ENCODE measurements at places on chromosomes 5 and 9.

GRCh38 chr5:134600600-134600999, 32.0 kb downstream of the SAR1B start:
- DNase-seq: no peak

DNA sequence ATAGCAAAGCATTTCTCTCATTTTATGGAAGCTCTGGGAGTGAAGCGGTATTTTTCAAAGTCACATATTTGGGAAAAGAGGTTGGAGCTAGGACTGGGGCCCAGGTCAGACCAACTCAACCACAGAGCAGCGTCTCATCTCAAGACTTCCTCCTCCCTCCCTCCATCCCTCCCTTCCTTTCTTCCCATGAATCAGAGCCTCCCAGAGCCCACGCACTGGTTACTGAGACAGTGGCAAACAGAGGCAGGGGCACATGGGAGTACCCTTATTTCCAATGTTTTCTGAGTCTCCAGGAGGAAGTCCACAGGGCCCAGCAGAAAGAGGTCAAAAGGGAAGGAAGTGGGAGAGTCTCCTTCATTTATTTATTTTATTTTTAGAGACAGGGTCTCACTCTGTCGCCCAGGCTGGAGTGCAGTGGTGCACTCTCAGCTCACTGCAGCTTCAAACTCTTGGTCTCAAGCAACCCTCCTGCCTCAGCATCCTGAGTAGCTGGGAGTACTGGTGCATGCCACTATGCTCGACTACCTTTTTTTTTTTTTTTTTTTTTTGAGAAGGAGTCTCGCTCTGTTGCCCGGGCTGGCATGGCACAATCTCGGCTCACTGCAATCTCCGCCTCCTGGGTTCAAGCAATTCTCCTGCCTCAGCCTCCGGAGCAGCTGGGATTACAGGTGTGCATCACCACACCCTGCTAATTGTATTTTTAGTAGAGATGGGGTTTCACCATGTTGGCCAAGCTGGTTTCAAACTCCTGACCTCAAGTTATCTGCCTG, 52.5 kb upstream of the CDKN2AIPNL start:
- DNase-seq: no peak

GRCh38 chr5:134949316-134949715, 18.4 kb upstream of the CATSPER3 start:
- no peak for DNase-seq

- no peak for DNase-seq
Observed at GRCh38 chr5:72101828-72102227, 5.4 kb upstream of the MAP1B start.

- no peak for DNase-seq
Observed at GRCh38 chr5:50667023-50667652, 701 bp downstream of the PARP8 start.

DNA sequence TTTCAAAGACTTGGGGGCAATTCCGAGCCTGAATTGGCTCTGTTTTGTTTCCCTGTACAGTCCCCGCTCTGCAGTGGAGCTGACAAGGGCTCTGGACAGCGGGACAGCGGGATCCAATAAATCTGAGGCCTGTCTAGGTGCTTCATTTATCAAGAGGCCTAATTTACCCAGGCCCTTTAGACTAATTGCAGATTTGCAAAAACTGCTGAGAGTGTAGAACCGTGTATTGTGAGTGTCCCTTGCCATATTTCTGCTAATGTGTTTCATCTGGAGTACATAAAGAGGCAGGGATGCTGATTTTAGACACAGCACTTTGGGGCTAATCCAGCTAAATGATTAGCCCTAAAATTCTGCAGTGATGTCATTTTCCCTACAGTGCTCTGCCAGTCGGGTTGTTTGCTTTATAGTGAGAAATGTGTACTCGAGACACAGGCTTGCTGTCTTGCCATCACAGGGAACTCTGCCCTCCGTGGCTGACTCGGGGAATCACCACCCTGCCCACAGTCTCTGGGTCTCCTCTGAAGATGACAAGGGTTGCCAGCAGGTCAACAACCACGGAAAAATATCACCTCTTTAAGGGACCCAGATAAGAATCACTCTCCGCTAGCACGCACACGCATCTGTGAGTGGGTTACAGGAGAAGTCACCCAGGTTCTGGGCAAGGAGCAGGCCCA, 592.0 kb downstream of the BNC2 start:
- DNase-seq: no peak

DNA sequence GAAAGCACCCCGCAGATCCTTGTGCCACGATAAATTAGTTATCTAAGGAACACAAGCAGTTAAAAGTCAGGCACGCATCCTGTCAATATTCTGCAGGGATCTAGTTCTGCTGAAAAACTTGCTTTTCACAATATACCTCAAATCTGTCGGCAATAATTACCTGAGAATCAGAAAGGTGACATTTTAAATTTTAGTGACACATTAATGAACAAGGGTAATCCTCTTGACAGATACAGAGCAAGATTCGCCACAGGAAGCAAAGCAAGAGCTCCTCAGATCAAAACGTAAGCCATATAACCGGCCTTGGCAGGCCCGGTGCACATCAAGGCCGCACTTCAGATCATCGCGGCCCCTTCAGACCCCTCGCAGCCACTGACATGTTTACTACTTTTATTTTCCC, 185.7 kb downstream of the ATPSCKMT start:
- no peak for DNase-seq

DNA sequence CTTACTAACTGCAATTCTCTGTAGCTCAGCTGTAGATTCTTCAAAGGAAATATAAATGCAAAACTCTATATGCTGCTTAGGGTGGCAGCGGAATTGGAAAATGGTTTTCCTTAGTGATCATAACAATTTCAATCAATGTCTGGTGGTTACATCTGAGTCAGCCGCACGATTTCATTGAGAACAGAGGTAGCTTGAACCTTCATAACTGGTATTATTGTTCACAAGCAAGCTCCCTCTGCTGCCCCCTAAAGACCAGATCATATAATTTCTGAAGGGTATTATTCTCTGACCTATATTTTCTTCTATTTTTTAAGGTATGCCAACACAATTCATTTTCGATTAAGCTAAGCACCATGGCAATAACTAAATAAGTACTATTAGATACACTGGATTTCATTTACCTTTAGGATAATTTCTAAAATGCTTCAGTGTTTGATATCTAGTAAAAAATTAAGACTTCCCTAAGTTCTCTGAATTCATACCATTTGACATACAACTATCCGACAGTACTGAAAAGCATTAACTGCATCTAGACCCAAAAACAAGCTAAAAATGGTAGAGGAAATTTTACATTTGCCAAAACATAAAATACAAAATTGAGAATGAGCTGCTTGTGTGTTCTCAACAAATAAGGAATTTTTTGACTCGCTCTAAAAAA, 181.1 kb upstream of the SPEF2 start:
- DNase-seq: no peak

- DNase-seq: no peak
Observed at GRCh38 chr5:148540647-148541046, 113.7 kb downstream of the HTR4 start.

DNA sequence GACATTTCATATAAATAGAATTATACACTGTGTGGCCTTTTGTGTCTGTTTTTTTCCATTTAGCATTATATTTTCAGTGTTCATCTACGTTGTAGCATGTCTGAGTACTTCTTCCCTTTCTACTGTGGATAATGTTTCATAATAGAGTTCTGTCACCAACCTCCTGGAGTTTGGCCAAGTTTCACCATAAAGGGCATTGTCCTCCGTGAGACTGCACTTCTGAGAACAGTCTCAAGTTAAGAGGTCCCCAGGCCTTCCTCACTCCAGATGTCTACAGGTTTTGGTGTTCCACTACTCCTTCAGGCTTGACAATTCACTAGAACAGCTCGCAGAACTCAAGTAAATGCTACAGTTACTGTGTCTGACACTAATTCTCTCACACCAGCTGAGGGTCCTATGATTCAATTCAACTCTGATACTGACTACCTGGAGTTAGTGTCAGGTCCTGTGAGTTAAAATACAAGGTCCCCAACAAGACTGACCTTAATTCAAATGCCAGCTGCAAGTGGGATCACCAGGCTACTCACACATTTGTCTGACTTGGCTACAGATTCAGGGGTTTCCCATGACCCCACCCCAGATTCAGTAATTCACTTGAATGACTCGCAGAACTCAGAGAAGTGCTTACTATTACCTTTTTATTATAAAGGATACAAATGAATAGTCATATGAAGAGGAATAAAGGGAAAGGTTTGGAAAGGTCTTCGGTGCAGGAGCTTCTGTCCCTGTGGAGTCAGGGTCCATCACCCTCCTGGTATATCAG, 31.1 kb downstream of the SLC35A4 start:
- DNase-seq: no peak

DNA sequence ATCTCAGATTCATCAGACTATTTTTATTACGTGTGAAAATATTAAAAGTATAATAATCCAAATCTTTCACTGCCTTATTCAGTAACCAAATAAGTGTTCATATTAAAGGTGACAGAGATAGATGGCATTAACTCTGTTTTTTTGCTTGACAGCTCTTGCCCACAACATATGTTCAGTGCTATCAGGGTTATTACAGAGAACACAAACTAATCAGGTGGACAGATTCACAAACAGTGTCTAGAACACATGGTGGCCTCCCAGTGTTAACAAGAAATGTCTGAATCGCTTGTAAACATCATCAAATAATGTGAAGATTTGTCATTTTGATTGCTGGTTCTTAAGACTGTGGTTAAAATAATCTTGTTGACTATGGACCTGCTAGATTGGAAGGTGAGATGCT, 609.1 kb upstream of the GRAMD2B start:
- no peak for DNase-seq

GRCh38 chr5:419970-420369, 23.0 kb upstream of the EXOC3 start:
- DNase-seq: no peak

- no peak for DNase-seq
Observed at GRCh38 chr9:115192835-115193525, 75.0 kb upstream of the TNC start.

- DNase-seq: no peak
Observed at GRCh38 chr5:115703514-115703913, 77.7 kb upstream of the TMED7 start.

GRCh38 chr5:99239826-99240360, 311.1 kb upstream of the CHD1 start:
- no peak for DNase-seq

DNA sequence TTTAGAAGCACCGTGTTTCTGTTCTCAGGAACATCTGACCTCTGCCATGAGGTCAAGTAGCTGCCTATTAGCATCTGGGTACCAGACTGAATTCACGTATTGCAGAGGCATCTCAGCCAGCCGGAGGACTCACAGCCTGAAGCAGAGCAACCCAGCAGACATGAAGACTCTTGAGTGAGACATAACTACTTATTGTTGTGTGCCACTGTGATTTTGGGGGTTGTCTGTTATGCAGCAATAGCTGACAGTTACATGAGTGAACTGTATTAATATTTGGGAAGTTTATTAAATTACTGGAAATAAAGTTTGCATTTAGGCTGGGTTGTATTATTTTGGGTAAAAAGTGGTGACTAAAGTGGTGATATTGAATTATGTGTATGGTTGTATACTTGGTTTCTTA, 1.3 kb upstream of the ACOT12 start:
- no peak for DNase-seq

DNA sequence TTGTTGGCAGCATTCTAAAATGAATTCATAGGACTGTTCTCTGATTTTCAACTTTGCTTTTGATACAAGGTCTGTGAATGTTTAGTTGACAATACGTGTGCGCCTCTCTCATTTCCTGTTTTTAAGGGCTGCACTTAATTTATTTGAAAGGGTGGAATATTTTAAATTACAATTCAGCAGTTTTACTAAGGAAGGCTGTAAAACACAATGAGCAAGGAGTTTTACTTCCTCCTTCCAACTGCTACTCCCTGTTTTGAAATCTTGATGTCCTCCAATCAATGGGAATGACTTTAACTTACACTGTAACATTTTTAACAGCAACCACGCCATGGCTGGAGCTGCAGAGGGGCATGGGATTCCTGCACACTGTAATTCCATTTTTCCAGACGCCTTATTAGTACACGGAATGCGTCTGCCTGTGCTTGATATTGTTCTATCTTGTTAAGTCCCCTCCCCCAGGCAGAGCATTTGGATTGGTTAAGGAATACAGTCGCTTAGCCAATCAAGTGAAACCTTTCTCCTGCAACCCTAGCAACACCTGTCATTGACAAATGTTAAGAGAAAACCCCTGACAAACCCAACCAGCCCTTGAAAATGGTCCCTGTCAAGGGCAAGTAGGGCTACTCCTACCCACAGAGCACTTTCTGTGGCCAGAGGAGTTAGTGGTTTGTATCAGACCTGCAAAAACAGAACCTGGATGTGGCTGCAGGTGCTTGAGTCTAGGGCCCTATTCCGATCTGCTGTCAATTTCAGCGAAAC, 12.5 kb upstream of the ZSWIM6 start:
- no peak for DNase-seq

DNA sequence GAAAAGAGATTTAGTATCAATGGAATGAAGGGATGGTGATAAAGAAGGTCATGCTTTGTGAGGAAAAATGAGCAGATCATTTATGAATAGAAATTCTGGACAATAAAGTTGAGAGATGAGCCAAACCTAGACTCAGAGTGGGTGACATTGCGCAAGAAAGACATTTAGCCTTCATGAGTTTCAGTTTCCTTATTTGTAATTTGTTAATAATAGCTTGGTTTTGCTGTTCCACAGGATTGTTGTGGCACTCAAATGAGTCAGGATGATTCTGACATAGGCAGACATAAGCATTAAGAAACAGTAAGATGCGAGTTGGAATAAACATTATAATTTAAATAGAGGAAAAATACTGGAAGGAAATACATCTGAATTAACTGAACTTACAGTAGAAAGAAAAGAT, 34.8 kb downstream of the ITGA2 start:
- DNase-seq: no peak

DNA sequence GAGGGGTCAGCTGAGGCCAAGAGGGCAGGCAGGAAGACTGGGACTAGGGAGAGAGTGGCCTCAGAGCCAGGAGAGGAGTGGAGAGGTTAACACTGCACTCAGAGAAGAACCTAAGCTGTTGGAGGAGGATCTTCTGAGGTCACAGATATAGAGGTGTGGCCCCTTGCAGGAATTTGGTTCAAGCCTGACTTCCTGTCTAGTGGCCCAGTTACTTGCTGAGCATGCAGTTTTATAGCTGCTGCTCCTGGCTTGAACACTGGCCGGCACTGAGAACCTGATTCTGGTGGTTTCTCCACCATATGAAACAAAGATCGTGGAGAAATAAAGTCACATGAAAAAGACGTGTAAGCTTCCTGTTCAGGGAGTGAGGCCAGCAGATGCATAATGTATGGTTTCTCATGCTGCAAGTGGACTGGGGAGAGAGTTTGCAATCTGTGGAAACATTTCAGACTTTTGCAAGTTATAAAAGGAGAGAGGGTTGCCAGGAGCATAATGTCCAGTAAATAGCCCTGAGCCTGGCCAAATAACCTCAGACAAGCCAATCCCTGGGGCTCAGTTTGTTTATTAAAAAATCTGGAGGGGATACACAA, 82.6 kb downstream of the GALNT10 start:
- DNase-seq: no peak

DNA sequence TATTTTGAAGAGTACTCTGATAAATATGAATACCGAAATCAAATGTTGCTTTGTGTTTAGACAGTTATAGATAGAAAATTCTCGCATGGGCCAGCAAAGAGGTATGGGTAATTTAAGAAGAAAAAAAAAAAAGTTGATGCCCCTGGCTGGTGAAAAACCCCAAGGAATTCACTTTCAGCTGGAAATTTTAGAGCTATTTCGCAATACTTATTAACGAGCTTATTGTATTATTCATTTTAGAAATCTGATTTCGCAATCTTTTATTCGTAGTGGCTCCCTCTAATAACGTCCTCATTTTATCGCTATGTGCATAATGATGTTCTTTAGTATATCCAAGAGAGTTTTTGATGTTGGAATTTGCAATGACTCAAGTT, 18.5 kb upstream of the FER start:
- no peak for DNase-seq

- no peak for DNase-seq
Observed at GRCh38 chr5:91187032-91187431, 196.1 kb downstream of the ARRDC3 start.

- DNase-seq: no peak
Observed at GRCh38 chr5:124972703-124973102, 226.3 kb upstream of the ZNF608 start.

Data from cerebellar nuclear complex (tissue), 1 donor.